ENCODE measurements at places on chromosomes 7 and 10. TPM values are rescaled to one million over a fixed set of nuclear protein-coding genes. Genes with fewer than 3 reads are reported as not detected.

Gene OR2A5
- total RNA-seq = not detected

Gene GPR15LG
- not detected for total RNA-seq

Gene HOXA11
- 31.1 TPM for total RNA-seq

DNA sequence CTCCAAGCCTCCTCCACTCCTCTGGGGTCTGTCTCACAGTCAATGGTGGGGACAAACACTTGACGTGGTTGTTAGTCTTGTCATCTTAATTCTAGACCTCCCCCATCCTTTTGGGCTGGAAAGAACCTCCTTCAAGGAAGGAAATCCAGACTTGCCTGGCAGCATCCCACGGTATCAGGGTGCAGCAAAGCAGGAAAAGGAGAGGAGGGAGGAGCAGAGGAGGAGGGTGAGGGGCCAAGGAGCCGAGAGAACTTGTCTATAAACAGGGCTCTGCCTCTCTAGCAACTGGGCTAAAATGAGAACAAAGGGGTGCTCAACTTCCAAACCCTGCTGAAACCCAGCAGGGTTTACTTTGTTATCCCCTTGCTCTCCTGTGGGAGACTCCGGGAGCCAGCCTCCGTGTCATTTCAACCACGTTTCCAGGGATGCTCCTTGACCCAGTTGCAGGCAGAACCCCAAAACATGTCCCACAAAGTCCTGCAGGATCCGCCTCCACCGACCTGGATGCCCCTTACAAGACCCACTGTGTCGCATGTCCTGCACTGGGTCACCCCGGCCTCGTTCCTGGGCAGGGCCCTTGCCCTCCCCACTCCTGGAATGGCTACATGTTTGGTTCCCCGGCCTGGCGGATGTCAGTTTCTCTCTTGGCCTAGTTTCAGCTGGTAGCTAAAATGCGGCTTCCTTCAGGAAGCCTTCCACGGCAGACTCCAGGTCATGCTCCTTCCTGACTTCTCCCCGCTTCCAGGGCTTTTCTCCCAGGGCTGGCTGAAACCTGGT, 69.7 kb upstream of the MGMT start:
- H3K27ac ChIP-seq = no peak overlapping the region
- H3K4me3 ChIP-seq = no peak overlapping the region
- no peaks in the 10 kb centered on the region for H3K36me3 ChIP-seq

- H3K4me1 ChIP-seq = peaks cover 18% of the 10 kb centered on the region
- no peak overlapping the region for H3K4me3 ChIP-seq
- H3K27me3 ChIP-seq = no peaks in the 10 kb centered on the region
- no peak overlapping the region for H3K27ac ChIP-seq
Observed at GRCh38 chr10:4588824-4589223, 237.2 kb upstream of the AKR1E2 start.

DNA sequence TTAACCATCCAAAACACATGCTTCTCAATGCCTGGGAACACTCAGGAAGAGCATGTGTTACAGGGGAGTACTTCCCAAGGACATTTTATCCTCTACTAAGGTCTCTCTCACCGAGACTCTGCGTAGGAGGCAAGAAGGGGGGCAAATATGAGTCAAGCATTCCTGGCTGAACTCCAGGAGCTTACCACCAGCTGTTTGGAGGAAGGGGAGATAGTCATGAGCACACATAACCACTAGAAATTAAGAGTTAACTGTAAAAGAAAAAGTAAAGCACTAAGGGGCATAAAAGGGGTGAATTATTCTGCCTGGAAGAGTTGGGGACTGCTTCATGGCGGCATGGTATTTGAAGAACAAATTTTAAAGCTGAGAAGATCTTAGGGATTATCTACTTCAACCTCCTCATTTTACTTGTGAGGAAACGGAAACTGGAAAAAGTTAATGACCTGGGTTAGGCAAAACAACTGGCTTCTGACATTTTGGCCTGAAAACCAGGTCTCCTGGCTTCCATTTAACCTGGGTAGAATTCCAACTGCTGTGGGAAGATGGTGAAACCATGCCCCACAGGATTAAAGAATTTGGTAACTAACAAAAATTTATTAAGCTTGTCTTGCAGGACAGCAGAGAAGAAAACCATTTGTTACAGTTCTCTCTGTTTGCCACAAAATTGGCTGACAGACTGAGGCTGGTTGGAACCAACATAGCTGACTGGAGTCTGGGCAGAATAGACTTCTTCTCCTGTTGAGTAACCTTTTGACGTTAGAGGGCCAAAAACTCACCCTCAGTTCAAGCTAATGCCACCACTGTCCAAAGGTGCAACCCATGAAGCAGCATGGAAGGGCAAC, 85.5 kb downstream of the SLC25A13 start:
- H3K4me1 ChIP-seq = peaks cover 19% of the 10 kb centered on the region
- no peaks in the 10 kb centered on the region for H3K27me3 ChIP-seq
- H3K27ac ChIP-seq = peak overlapping the region; percentile 25
- H3K36me3 ChIP-seq = peaks cover 7% of the 10 kb centered on the region
- no peak for DNase-seq

DNA sequence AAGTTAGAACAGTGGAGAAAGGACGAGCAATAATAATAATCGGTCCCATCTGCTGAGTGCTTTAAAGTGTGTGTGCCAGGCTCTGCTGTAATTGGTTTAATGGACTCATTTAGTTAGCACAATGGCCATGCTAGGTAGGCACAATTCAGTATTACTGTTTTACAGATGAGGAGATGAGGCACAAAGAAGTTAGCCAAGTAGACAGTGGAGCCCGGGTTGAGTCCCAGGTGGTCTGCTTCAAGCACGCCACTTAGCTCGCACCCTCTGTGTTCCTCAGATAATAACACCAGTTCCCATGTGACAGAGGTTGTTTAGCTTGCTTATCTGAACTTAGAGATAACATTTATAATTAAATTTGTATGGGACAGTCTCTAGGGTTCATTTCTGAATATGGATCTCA, 101.6 kb upstream of the GJD4 start:
- DNase-seq = no peak
- H3K27ac ChIP-seq = no peak overlapping the region
- no peaks in the 10 kb centered on the region for H3K27me3 ChIP-seq
- H3K4me1 ChIP-seq = no peaks in the 10 kb centered on the region

DNA sequence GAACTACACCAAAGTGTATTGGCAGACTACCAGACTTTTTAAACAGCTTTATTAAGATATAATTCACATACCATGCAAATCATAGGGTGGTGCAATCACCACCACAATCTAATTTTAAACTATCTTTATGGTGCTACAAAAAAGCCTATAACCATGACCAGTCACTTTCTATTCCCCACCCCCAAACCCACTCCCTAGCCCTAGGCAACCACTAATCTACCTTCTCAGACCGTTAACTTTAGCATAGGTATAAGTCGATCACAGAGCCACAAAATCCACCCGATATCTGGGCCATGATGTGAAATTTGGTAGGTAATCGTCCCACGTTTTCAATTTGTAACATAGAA, 536 bp upstream of the POM121 start:
- no peak for DNase-seq
- peak overlapping the region; percentile 96 for H3K27ac ChIP-seq
- peak overlapping the region; percentile 95 for H3K4me3 ChIP-seq
- peaks cover 32% of the 10 kb centered on the region for H3K4me1 ChIP-seq
- peaks cover 7% of the 10 kb centered on the region for H3K27me3 ChIP-seq
- H3K36me3 ChIP-seq = peaks cover 34% of the 10 kb centered on the region
